ENCODE measurements at places on chromosomes 6 and 20. TPM values are rescaled to one million over a fixed set of nuclear protein-coding genes. Genes with fewer than 3 reads are reported as not detected.

TFAP2C gene
- not detected for total RNA-seq

RUNX2 gene
- total RNA-seq, result 9.2 TPM

BPIFB1 gene
- total RNA-seq, result not detected

GJA10 gene
- total RNA-seq, result not detected

RCAN2 gene
- total RNA-seq, result 2.0 TPM

LAMA2 gene
- 9.5 TPM for total RNA-seq

CLVS2 gene
- not detected for total RNA-seq

MBOAT1 gene
- 7.0 TPM for total RNA-seq

SRSF3 gene
- total RNA-seq, result 112 TPM

SLC24A3 gene
- total RNA-seq, result under 0.01 TPM

KHDRBS2 gene
- total RNA-seq, result not detected

TFAP2D gene
- total RNA-seq, result not detected

ABHD16B gene
- not detected for total RNA-seq

FAM217A gene
- total RNA-seq, result not detected

RAET1E gene
- not detected for total RNA-seq

GTF2H4 gene
- 10.9 TPM for total RNA-seq

MRPS26 gene
- 89.9 TPM for total RNA-seq

TTLL9 gene
- total RNA-seq, result not detected

ANGPT4 gene
- under 0.01 TPM for total RNA-seq

LHFPL5 gene
- total RNA-seq, result not detected

KCNK15 gene
- not detected for total RNA-seq

C6orf141 gene
- 2.0 TPM for total RNA-seq

SIRPD gene
- total RNA-seq, result not detected

HLA-DQA1 gene
- not detected for total RNA-seq

DEFB127 gene
- total RNA-seq, result not detected

CRIP3 gene
- not detected for total RNA-seq

TREM1 gene
- 0.15 TPM for total RNA-seq

CYP39A1 gene
- 1.0 TPM for total RNA-seq

SLC44A4 gene
- not detected for total RNA-seq

LPIN3 gene
- total RNA-seq, result 11.6 TPM

TMC2 gene
- not detected for total RNA-seq

ALDH5A1 gene
- total RNA-seq, result 0.17 TPM

LRRN4 gene
- total RNA-seq, result 0.15 TPM

C4A gene
- 2.7 TPM for total RNA-seq

COL11A2 gene
- total RNA-seq, result 1.2 TPM

IPCEF1 gene
- total RNA-seq, result not detected

TP53INP2 gene
- total RNA-seq, result 5.8 TPM

SLC2A10 gene
- 21.4 TPM for total RNA-seq

WFDC2 gene
- total RNA-seq, result not detected

AVP gene
- not detected for total RNA-seq

WFDC12 gene
- total RNA-seq, result not detected

KHDC1 gene
- 6.1 TPM for total RNA-seq

IL17A gene
- total RNA-seq, result not detected

VARS1 gene
- total RNA-seq, result 111 TPM

HLA-DOA gene
- not detected for total RNA-seq

MCCD1 gene
- not detected for total RNA-seq

GFOD1 gene
- 2.7 TPM for total RNA-seq

KATNA1 gene
- 17.2 TPM for total RNA-seq

GABRR2 gene
- not detected for total RNA-seq

RALGAPB gene
- total RNA-seq, result 14.1 TPM

CLIC5 gene
- not detected for total RNA-seq

RAET1G gene
- 1.8 TPM for total RNA-seq

BMP5 gene
- 2.0 TPM for total RNA-seq

DEFB121 gene
- not detected for total RNA-seq

SEL1L2 gene
- total RNA-seq, result not detected
